Activated gamma-delta T cell (primary cell): ENCODE measurements at places on chromosomes 7 and 10.

DNA sequence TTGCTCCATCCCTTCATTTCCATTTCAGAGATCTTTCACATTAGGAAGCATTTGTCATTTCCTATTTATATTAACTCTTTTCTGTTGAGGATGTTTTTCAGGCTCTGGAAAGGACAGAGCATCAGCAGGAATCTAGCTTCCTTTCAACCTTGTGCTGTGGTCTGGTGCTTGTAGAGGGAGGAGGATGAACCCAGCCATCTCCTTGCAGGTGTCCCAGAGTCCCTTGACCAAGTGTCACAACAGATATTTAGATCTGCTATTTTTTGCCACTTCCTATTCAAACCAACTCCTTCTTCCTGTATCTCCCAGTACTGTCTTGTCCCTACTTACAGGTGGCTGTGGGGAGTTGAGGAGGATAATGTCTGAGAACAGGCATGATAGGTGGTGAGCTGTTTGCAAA is 742.8 kb downstream of the GRID1 start:
- DNase-seq, result no peak

- no peak for DNase-seq
These were observed 90.6 kb downstream of the MTPN start for GRCh38 chr7:135886345-135887132.

DNA sequence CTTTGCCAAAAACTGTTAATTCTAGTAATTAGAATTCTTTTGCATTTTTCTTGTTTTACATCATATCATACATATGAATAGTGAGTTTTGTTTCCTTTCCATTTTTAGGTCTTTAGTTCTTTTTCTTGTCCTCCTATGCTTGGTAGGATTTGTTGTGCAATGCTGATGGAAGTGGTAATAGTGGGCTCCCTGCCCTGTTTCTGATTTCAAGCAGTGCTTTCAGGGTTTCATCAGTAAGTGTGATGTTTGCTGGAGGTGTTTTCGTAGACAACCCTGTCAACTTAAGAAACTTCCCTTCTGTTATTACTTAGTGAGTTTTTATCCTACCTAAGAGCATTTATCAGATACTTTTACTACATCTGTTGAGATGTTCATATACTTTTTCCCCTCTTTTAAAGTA is 50.5 kb downstream of the CSGALNACT2 start:
- DNase-seq, result no peak

GRCh38 chr10:101545898-101546297 is 42.2 kb downstream of the POLL start:
- DNase-seq, result no peak

DNA sequence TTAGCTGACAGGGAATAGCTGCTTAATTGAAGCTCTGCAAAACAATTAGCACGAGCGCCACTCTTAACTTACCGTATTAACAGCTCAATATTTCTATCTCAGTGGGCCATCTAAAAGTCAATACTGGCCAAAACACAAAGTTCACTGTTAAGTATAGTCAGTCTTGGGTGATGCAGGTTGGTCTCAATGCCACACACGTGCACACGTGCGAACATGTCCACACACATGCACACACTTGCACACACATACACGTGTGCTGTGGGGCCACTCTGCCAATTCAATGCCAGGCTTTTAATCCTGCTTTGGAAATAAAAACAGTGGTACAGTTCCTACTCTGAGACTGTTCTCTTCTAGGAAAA is 105.1 kb downstream of the GRB10 start:
- DNase-seq, result no peak

GRCh38 chr10:72315611-72316385 is 38.9 kb downstream of the DNAJB12 start:
- DNase-seq, result no peak

DNA sequence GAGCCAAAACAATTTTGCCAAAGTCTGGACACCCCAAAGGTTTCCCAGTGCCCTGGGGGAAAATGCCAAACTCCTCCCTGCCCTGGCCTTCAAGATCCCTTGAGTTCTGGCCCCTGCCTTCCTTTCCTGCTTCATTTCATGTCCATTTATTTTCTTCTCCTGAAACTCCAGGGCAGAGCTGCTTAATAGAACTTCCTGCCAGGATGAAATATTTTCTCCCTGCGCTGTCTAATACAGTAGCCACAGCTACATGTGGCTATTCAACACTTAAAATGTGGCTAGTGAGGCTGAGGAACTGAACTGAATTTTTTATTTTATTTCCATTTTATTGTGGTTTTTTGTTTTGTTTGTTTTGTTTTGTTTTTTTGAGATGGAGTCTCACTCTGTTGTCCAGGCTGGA is 49.6 kb downstream of the COL13A1 start:
- DNase-seq, result no peak

- DNase-seq, result no peak
These were observed 943 bp upstream of the SLC18A2 start for GRCh38 chr10:117239721-117240620.

- no peak for DNase-seq
These were observed 75.6 kb upstream of the LYZL2 start for GRCh38 chr10:30705101-30705624.

- no peak for DNase-seq
These were observed 170.0 kb downstream of the PTPN20 start for GRCh38 chr10:47081264-47081663.

DNA sequence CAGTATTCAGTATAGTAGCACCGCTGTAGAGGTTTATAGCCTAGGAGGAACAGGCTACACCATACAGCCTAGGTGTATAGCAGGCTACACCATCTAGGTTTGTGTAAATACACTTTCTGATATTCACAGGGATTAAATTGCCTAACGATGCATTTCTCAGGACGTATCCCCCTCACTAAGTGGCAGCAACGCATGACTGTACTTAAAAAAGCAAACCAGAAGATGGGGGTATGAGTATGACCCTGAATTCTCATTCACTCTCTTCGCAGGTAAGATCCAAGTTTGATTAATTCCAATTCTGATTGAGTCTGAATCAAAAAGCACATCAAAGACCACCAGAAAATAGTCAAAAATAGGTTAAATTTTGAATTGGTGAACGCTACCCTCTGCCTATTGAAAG is 972 bp downstream of the ORC5 start:
- no peak for DNase-seq

GRCh38 chr7:52909131-52909530 is 126.3 kb upstream of the POM121L12 start:
- DNase-seq, result no peak

- DNase-seq, result no peak
These were observed 6.1 kb downstream of the DENND11 start for GRCh38 chr7:141695803-141696289.

DNA sequence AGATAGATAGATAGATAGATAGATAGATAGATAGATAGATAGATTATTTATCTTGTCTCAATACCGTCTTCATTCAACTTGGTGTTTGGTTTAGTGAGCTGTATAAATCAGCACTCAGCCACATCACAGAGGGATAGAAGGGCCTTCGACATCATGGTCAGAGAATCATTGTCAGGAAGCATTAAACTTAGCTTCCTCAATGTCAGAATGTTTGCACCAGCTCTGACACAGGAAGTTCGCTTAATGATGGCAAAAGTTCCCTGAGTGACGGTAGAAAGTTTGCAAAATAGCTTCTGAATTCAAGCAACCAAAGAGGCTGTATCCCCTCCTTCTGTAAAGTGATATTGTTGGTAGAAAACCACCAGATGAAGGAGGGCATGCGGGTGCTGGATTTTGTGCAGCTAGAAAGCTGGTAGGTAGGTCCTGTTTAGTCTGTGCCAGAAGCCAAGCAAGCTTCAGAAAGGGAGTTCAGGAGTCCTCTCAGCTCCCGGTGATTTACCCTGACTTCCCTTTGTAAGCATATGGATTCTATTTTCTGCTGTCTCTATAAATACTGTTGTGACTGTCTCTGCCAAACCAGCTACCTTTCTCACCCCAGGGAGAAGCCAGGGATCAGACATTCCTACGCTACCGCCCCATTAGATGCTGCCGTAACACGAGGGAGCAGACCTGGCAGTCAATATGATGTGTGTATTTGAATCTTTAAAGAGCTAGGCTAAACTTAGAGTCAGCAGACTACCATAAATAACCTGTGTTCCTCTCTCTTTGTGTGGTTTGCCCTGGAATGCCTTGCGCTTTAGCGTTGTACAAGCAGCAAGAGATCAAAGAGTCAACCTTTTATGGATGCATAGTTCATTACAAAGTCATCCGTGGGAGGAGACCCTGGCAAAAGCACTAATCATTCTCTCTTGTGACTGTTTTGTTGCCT is 200.5 kb upstream of the KIAA1217 start:
- DNase-seq, result no peak

- no peak for DNase-seq
These were observed 8.1 kb downstream of the DENND10 start for GRCh38 chr10:119112056-119112455.

GRCh38 chr10:84607044-84607443 is 278.7 kb downstream of the CCSER2 start:
- no peak for DNase-seq

DNA sequence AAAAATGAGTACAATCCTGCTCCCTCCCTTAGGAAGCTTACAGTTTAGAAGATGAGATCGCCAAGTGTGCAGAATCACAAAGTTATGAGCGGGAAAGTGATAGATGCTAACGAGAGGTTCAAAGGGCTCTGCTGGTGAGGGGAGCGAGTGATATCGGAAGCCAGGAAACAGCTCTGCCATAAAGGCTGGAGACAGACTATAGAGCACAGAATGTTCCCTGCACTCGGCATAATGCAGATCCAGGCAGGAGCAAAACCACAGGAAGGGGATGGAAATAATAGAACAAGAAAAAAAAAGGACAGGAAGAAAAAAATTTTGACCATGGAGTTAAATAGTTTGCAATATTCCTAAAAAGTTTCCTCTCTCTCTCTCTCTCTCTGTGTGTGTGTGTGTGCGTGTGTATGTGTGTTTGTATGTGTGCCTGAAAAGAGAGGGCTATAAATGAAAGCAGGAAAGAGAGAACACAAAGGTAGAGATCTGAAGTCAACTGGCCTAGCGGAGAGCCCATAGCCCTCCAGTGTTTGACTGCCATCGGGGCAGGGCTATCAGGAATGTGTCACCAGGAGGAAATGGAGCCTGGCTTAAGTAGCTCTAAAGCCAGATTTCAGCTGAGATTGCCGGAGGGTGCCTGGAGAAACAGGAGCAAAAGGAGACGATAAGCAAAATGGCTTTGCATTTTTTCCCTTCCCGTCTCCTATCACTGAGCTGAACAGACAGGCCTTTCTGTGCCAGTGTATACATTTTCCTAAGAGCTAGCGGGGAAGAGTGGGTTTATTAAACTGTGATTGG is 175.8 kb upstream of the LYZL1 start:
- DNase-seq, result no peak

DNA sequence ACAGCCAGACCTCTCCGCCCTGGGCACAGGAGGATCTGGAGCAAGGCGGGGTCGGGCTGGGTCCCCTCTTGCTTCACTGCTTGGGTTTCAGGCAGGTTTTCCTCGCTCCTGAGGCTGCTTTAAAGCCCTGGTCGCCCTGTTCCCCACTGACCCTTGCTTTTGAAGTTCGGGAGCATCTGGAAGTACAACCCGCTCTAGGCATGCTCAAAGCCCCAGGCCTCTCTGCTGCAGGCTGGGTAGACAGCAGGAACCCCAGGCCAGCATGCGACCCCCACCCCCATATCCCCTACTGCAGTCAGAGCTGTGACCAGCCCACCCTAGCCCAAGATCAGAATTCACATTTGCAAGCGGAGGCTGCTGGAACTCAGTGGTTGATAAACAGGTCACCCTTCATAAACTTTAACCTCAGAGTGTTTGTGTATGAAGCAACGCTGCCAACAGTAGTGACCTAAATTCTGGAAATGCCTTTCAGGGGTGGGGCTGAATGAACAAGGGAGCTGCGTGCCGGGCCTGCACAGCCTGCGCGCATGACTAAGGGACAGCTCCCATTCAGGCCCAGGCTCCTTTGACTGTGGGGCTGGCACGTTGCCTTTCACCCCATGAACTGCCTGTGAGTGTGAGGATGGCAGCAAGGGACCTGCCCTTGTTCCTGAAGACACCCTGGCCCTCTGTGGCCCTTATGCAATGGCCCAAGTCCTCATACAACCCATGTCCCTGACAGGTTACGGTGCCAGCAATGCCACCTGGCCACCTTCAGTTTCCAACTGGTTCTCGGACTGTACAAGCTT is 52.5 kb downstream of the PROSER2 start:
- no peak for DNase-seq

DNA sequence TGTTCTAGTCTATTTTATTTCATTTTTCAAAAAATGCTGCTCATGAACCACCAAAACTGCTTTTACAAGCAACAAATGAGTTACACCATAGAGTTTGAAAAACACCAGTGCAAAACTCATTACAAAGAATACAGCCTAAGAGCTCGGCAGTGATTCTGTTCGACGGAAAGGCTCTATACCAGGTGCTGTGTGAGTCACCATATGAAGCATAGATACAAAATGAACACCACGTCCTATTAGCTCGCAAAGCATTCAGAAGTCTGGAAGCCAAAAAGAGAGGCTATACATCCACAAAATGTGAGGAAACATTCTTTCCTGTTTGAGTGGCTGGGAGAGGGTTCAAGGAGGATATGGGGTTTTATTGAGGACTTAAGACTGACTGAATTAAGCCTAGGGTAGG is 136.1 kb downstream of the ATE1 start:
- DNase-seq, result no peak

DNA sequence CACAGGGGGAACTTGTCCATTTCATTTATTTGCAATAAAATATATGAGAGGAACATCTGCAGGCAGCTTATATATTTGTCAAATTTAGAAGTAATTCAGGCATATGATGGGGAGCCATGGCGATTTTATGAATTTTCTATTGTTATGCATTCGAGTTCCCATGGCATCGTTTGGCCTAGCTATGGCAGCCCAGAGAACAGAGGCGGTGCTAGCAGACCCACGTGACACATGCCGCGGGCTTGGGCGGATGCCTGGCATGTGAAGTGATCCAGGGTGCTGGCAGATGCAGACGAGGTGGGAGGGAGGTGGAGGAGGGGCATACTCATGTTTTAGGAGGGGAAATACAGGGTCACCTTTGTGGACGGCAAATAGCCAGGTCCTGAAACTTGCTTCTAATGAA is 560.0 kb upstream of the GALNT17 start:
- no peak for DNase-seq

- DNase-seq, result no peak
These were observed 382.2 kb upstream of the ZMIZ1 start for GRCh38 chr10:78686444-78687060.

- no peak for DNase-seq
These were observed 8.5 kb downstream of the UCN3 start for GRCh38 chr10:5373307-5373706.

DNA sequence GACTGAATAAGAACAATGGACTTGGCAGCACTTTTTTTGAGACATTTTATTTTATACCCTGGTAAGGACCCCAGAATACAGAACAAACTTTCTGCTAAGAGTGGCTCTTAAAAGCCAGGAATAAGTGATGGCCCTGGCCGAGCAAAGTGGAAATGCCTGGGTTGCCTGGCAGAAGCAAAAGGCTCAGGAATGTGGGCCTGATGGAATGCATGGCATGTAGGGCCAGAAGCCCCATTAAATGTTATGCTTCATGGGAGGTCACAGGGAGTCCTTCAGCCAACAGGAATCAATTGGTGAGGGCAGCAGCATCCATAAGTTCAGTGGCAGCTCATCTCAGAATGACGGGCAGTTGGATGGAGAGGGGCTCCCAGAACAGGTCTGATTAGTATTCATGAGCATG is 301.5 kb upstream of the CACNA2D1 start:
- DNase-seq, result no peak
